Endothelial cell of coronary artery (primary cell): ENCODE measurements at places on chromosomes 1 and 21. TPM values are rescaled to one million over a fixed set of nuclear protein-coding genes. Genes with fewer than 3 reads are reported as not detected.

OPTC gene
- not detected in 2 replicates for total RNA-seq

CADM3 gene
- 8.9 and 21.2 TPM in 2 replicates for total RNA-seq

RIMS3 gene
- 0.09 and 0.28 TPM in 2 replicates for total RNA-seq

CD247 gene
- 0.09 TPM in 2 replicates for total RNA-seq

HRNR gene
- total RNA-seq = not detected in 2 replicates

BLACAT1 gene
- total RNA-seq = under 0.01 TPM in 1 of 2 replicates, not detected in the other

RGS16 gene
- total RNA-seq = under 0.01 TPM in 2 replicates
